ENCODE measurements at places on chromosomes 12 and 14.

- no peak for DNase-seq
These were observed 863.7 kb downstream of the LRFN5 start for GRCh38 chr14:42470427-42470719.

- DNase-seq: no peak
These were observed 620 bp downstream of the TMTC1 start for GRCh38 chr12:29782871-29783772.

DNA sequence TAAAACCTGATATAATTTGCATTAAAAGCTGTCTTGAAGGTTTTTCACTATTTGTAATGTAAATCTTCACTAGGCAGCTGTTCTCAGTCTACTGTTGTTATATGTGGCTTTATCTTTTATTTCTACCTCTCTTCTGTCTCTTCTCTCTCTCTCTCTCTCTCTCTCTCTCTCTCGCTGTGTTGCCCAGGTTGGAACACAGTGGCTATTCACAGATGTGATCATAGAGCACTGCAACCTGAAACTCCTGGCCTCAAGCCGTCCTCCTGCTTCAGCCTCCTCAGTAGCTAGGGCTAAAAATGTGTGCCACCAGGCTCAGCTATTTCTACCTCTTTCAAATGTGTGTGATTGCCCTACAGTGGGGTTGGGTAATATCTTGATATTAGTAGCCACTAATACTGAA lies 21.1 kb downstream of the FUT8 start:
- DNase-seq: no peak

DNA sequence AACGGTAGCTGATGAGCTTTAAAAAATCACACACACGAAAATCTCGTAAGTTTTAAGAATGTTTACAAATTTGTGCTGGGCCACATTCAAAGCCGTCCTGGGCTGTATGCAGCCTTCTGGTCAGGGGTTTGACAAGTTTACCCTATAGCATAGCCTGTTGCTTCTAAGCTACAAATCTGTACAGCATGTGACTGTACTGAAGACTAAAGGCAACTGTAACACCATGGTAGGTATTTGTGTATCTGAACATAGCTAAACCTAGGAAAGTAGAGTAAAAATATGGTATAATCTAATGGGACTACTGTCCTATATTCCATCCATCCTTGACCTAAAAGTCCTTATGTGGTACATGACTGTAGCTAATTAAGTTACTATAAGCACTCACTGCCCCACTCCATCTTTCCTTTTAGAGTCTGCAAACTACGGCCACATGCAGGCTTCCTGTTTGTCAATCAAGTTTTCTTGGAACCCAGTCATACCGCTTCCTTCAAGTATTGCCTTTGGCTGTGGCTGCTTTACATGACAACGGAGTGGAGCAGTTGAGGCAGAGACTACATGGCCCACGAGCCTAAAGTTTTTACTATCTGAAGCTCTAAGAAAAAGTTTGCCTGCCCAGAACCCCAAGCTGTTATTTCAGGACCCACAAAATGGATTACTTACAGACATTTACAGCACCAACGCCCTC lies 18.5 kb downstream of the KRT7 start:
- peak; percentile 12 for DNase-seq

DNA sequence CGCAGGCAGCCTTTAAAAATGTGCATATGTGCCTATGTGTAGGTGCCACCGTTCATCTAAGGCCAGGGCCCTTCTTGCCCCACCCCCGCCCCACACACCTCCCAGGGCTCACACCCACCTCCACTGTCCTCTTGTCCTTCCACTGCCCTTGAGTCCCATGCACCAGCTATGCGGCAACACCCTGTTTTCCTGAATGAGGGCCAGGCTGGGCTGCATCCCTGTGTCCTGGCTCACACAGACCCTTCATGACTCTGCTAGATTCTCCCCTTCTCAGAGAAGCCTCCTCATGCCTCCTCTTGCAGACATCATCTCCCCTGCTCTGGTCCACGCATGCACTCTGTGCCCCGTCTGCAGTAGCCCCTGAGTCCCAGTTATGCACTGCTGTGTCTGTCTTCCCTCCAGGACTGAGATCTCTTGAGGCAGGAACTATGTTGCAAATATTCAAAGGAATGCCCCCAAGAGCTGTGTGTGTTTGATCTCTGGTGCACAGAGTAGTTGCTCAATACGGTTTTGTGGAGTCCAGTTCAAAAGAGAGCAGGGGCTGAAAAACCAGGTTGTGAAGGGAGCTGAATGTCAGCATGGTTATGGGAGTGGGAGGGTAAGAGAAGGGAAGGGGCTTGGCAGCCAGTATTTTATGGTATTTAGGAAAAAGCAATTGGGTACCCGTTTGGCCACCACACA lies 47.3 kb upstream of the ESRRB start:
- DNase-seq: no peak

DNA sequence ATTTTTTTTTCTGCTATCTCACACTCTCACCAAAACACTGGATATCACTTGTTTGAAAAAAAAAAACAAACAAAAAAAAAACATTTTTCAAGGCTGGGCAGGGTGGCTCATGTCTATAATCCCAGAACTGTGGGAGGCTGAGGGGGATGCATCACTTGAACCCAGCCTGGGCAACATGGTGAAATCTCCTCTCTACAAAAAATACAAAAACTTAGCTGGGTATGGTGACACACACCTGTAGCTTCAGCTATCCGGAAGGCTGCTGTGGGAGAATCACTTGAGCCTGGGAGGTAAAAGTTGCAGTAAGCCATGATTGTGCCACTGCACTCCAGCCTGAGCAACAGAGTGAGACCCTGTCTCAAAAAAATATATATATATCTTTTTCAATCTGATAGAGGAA lies 66.2 kb downstream of the EPS8 start:
- no peak for DNase-seq

- DNase-seq: no peak
These were observed 4.7 kb upstream of the TUBA1C start for GRCh38 chr12:49260166-49260565.

DNA sequence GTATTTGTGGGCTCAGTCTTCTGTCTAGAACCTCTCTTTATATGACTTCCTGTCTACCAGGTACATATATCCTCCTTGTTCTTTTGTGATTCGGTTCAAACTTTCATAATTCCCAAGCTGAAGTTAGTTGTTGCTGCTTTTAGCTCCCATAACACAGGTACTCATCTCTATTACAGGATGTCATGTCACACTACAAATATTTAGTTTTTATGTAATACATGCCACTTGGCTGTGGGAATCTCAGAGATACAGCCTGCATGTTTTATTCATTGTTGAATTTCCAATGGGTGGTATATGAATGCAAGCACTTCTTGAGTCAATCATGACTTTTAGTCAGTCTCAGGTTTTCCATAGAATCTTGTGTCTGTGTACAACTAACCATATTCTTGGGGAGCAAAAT lies 122.7 kb downstream of the SINHCAF start:
- DNase-seq: no peak

DNA sequence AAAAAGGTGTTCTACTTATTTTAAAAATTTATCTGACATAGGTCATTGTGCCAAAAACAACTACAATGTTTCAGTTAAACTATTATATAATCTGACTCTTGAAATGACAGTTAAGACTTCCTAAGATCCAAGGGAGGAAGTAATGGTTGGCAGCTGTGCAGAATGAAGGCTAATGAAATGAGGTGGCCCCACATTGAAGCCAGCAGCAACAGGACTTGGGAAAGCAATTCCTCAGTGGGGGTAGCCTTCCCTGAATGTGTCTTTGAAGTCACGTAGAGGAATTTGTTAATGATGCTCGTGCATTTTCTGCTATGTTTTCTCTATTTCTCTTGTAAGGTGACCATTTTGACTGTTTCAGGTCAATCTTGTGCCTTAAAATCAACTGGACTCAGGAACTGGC lies 162.4 kb upstream of the DAAM1 start:
- DNase-seq: no peak

GRCh38 chr12:69996722-69997121 lies 171.7 kb downstream of the MYRFL start:
- no peak for DNase-seq

GRCh38 chr12:101108130-101108529 lies 101.9 kb downstream of the SLC5A8 start:
- DNase-seq: no peak
